ENCODE measurements at places on chromosomes 4 and X.

DNA sequence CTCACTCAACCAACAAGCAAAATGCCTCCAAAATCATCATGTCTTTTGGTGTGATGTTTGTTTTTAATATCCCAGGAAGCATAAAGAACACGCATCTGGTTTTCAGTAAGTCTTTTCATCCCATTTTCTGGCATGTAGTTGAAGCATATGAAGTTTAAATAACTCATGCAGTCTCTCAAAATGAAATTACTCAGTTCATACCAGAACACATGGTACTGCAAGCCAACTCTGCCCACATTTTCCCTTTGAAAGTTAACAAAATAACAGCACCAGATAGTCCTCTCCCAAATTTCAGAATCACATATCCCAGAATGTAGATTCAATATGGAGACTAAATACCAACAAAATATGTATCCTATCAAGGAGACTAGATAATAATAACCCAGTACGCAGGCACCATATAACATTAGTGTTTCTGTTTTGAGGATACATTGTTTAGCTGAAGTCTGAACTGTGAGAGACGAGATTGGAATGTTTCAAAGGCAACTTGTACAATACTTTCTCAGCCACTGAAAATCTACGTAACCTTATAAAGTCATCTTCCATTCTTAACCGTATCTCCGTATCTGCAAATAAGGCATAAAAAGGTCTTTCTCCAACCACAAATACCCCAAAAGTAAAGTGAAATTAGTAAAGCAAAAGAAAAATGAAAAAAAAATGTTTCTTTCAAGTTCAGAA lies 23.1 kb downstream of the CORIN start:
- no peak for DNase-seq

- peak; percentile 51 for DNase-seq
These were observed 16.0 kb downstream of the MEPE start for GRCh38 chr4:87848622-87849351.

DNA sequence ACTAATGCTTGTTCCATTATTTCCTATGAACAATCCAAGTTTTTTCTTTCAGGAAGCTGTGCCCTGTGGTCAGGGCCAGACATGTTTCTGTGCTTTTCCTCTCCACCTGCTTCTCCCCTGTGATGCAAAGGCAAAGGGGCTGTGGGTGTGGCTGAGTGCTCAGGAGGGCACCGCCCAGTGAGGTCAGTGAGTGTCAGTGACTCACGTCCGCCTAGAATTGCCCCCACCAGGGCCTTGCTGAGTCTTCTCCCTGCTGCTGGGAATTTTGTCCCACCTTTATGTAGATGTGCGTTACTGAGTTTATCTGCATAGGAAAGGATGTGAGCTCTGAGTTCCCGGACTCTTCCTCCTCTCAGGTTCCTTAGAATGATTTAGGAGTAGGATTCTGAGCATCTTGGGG lies 283.2 kb downstream of the DCHS2 start:
- peak; percentile 34 for DNase-seq

DNA sequence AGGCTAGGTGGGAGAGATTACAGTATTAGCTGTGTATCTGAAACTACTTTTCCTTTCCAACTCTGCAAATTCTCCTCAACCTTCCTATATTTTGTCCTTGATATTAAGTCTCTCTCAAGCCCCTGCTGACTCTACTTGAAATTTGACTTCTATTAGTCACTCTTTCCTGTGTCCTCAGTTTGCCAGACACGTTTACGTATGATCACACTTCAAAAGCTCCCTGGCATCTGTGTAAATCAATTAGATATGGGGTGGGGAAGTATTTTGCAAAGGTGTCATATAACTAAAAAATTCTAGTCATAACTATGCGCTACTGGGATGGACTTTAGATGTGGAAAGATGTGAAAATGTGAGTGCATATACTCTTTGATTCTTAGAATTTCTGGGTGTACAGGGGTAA lies 67.4 kb upstream of the ARHGAP24 start:
- DNase-seq: no peak

DNA sequence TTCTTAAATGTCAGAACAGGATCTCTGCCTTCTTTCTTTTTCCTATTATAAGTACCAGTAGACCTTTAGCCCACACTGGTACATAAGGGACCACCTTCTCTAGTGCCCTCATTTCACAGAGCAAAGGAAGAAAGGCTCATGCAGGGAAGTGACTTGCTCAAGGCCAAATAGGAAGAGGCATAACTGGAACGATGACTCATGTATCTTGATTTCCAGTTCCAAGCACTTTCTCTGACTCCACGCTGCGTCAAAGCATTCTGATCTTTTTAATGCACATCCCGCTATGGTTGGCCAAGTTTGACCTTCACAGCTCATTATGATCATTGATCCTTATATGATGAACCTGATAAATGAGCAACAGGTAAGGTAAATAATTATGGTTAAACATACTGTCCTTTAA lies 542.0 kb downstream of the GBA3 start:
- DNase-seq: no peak

- no peak for DNase-seq
These were observed 1101.7 kb upstream of the INTU start for GRCh38 chr4:126530996-126531585.

DNA sequence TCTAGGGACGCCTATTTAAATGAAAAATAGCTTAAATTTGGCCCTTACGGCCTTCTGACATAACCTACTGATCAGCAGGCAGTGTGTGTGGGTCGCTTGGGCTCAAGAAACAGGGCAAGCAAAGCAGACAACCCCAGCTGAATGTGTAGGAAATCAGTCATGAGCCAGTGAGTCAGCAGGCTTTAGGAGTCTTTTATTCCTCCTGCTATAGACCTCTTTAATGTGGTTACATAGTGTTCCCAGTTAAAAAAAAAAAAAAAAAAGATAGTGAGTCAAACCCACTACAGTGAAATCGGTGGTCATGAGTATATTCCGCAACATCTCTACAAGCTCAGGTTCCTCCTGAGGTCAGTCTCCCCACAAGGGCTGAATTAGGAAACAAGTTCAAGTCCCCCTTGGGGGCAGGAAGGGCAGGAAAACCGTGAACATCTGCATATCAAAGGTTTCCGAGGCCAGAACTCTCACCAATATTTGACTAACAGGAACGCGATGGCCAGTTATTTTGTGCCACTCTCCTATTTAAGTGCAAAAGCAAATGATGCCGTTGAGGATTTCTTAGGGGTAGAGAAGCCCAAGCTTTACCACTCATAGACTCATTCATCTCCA lies 32.7 kb downstream of the ACSL1 start:
- peak; percentile 63 for DNase-seq

DNA sequence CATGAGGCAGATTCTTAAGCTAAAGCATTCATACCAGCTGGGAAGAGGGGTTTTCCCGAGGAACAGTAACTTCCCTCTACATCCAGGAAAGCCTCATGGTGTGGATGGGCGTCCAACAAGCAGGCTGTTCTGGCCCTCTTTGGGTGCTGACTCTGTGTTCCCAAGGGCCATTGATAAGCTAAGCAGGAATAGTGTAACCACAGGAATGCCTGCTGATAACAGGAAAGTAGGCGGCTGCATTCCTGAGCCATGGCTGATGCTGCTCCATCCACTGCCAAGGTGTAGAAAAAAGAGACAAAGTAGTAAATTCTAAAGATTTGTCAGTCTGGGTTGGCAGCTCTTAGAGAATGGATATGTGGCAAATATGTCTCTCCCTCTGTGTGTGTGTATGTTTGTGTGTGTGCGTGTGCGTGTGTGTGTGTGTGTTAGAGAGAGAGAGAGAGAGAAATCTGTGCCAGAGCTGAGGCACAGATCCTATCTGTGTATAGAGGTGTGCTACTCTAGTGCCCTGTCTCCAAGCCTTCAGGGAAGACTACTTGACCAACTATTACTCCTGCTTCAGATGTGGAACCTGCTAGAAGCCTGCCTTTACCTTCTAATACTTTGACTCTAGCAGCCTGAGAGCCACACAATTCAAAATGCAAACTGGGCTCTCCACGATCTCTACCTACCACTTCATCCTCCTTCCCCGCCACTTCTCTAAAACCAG lies 353.1 kb upstream of the NR3C2 start:
- DNase-seq: no peak

DNA sequence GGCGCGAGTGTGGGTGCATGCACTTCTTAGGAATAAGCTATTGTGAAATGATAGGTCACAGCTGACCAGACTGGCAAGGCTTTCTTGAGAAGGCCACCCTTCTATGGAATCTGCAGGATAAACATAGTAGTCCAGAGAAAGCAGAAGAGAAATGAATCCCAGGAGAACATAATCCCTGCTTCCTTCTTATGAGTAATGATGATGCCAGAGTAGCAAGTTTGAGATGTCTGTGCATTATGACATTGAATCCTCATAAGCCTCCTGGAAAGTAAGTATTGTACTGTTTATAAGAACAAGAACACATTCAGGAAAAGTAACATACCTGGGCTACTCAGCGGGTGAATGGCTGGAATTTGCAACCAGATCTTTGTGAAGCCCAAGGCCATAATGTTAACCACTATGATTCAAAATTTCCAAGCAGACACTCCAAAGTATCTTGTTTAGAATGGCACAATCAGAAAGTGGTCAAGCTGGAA lies 272.1 kb upstream of the HS3ST1 start:
- peak; percentile 48 for DNase-seq

DNA sequence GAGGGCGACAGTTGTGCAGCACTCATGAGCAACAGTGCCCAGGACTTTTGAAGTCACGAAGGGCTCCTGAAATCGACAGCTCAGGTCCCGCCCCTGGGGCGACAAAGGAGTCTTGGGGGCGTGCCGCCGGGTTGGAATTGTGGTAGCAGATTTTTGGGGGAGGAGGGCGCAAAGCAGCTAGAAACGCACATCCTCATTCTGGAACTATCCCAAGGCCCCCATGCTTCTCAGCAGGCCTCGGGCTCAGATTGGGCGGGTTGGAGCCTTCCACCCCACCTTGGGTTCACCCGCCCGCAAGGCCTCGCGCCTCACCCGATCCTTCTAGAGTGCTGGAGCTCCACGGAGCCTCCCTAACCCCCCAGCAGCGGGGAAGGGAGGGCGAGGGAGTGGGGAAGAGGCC lies 85.5 kb downstream of the HPRT1 start:
- DNase-seq: no peak

DNA sequence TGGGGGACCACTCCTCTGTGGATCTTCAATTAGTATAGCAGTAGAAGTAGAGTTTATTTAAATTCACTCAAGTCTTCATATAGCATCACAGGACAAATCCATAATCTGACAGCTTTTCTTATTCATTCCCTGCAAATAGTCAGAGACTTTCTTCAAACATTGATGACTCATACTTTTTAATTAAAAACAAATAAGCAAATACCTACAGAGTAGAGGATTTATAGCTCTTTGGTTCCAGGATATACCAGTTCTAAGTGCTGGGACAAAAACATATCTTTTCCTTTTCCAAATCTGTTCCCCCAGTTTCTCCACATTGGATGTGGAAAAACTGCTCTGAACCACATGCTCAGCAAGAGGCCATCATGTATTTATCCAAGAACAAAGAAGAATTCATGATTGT lies 24.1 kb downstream of the EMCN start:
- no peak for DNase-seq

- DNase-seq: no peak
These were observed 68.0 kb upstream of the PLS3 start for GRCh38 chrX:115493015-115493414.

DNA sequence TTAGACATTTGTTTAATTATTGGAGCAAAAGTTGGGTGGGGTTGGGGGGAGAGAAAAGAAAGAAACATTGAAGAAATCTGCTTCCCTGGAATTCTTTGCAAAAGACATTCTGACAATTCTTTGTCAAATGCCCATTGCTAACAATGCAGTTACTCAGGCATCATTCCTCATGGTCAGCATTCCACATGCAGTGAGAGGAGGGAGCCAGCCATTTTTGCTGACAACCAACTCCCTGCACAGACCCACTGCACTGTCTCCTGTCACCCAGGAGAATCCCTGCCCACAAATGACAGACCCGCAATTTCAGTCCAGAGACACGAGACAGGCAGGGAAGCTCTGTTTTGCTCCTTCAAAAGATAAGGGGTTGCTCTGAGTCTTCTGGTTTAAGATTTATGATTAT lies 985.1 kb upstream of the SLIT2 start:
- DNase-seq: no peak

GRCh38 chr4:150510176-150510865 lies 71.6 kb upstream of the MAB21L2 start:
- DNase-seq: peak; percentile 6

GRCh38 chrX:131046596-131046995 lies 11.6 kb upstream of the ARHGAP36 start:
- DNase-seq: no peak

- DNase-seq: no peak
These were observed 178.3 kb downstream of the FBXO8 start for GRCh38 chr4:174105202-174105601.

GRCh38 chr4:81806485-81806884 lies 334.8 kb upstream of the RASGEF1B start:
- no peak for DNase-seq

GRCh38 chr4:88630756-88631155 lies 38.5 kb downstream of the HERC3 start:
- DNase-seq: no peak

GRCh38 chr4:127533028-127533700 lies 99.6 kb upstream of the INTU start:
- DNase-seq: no peak

DNA sequence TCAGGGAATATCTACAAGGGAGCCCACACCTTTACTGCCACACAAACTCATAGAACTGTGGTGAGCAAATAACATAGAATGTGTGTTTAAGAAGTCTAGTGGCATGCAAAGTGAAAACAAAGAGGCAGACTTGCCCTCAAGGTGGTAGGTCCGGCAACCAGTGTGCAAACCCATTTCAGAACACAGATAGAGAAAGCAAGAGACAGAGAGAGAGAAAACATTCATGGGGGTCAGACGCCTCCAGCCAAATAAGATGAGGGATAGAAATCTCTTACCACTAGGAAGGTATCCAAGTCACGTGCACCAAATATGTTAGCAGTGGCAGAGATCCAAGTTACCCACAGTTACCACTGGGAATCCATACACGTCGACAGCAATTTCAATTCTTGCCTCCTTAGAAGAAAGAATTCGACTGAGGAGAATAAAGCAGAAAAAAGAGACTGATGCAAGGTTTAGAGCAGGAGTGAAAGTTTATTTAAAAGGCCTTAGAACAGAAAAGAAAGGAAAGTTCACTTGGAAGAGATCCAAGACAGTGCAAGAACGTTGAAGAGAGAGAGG lies 252.8 kb downstream of the NAP1L3 start:
- no peak for DNase-seq

- DNase-seq: no peak
These were observed 9.5 kb upstream of the NAAA start for GRCh38 chr4:75950213-75950815.

Measured in HCT116 (cell line).